ENCODE measurements at places on chromosomes 6 and 20.

DNA sequence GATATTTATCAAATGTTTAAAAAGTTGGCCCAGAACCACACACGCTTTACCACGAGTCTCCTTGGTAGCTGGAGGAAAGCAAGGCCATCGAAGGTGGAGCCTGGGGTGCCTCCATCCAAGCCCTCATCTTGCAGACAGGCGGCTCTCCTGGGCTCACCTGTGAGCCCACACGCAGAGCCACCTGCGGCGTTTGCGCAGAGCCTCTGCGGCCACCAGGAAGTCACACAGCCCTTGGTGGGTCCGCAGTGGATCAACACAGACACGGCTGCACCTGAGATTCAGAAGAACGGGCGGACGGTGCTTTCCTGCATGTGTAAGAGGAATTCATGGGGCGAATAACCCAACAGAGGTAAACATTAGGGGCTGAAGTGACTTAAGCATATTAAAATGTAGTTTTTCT is 24.5 kb upstream of the SMOC2 start:
- DNase-seq, result no peak
- H3K36me3 ChIP-seq, result no peaks in the 10 kb centered on the region
- H3K27me3 ChIP-seq, result no peaks in the 10 kb centered on the region
- no peaks in the 10 kb centered on the region for H3K4me1 ChIP-seq

GRCh38 chr20:44624152-44624551 is 27.3 kb downstream of the ADA start:
- no peaks in the 10 kb centered on the region for H3K4me1 ChIP-seq
- no peaks in the 10 kb centered on the region for H3K36me3 ChIP-seq
- H3K4me3 ChIP-seq, result no peak overlapping the region
- H3K27ac ChIP-seq, result no peak overlapping the region

DNA sequence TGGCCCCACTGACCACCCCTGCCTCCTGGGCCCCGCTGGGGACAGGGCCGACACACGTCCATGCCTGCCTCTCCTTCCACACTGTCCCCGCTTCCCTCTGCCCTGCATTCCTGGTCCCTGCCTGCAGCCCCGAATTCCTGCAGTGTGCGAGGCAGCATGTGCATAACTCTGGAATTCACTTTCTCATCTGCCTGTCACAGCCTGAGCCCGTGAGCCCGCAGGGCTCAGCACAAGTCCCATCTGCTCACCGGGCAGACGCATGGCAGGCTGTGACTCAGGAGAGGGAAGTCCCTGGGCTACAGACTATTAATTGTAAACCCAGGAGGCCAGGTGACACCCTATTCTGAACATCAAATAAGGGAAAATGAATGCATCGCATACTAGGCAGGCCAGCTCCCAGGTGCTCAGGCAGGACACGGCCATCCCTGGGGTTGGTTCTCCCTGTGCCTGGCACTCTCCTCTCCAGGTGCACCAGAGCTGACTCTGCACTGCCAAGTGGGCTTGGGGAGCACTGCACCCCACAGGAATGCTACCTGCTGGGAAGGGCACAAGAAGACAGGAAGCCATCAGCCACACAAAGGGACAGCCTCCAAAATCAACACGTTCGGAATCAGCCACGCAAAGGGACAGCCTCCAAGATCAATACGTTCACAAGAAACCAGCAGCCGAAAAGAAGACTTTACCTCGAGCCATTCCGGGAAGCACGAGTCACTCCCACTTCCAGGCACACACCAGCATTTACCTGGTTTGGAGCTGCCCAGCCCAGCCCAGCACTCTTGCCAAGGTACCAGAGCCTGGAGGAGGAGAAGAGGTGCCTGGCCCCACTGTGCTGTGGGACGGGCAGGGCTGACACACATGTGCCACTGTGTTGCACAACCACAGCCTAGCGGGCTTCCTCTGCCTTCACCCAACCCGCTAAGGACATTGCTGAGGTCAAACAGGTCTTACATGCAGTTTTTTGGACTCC is 65.9 kb downstream of the DLL1 start:
- H3K4me1 ChIP-seq, result no peaks in the 10 kb centered on the region
- no peak overlapping the region for H3K27ac ChIP-seq
- no peak for DNase-seq
- no peaks in the 10 kb centered on the region for H3K36me3 ChIP-seq
- no peak overlapping the region for H3K4me3 ChIP-seq

DNA sequence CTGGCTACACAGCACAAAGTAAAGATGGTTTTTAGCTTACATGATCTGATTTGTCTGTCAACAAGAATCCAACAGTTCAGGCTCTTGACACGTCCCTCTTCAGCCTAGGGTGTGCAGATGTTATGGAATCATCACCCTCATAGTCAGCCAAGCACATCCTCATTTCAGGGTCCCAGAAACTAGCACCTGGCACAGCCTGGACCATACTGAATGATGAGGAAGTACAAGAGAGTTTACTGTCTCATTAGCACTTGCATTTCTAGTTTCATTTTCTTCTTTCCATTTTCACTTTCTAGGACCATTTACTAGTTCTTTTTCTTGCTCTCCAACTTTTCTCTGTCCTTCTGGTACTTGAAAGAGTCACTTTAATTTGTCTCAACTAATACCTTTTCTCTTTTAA is 6.5 kb downstream of the RIPOR2 start:
- H3K36me3 ChIP-seq, result no peaks in the 10 kb centered on the region
- no peaks in the 10 kb centered on the region for H3K27me3 ChIP-seq
- no peak overlapping the region for H3K27ac ChIP-seq
- DNase-seq, result no peak
- H3K4me3 ChIP-seq, result no peak overlapping the region

DNA sequence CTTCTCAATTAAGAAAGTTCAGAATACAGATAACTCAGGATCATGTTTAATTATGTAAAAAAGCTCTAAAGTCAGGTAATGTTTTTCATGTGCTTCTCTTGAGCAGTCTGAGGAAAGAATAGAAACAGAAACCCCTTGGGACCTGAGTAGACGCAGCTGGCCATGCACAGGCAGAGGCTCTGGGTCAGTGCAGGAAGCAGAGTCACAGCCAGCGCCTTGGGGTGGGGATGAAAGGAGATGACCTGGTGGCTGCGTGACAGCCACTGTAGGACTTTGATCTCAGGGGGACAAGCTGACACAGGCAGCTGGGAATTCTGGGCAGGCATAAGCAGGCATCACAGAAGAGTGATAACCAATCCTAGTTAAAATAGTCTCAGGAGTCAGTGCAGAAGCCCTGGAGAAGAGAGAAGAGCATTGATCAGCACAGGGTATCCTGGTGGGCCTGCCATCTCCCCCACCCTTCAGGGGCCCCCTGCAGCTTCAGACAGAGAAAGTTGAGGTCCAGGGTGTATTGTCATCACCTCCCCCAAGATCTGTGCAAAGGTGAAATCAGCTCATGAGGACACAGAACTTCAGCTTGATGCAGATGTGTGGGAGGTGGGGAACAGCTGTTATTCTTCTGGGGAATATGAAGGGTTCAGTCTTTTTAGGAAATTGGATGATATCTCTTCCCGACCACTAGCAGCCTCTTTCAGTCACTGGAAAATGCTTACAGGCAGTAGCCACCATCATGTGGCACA is 6.4 kb downstream of the HLA-DQB1 start:
- H3K4me3 ChIP-seq, result no peak overlapping the region
- no peaks in the 10 kb centered on the region for H3K4me1 ChIP-seq

- no peaks in the 10 kb centered on the region for H3K36me3 ChIP-seq
- H3K27ac ChIP-seq, result no peak overlapping the region
- no peak overlapping the region for H3K4me3 ChIP-seq
- H3K4me1 ChIP-seq, result peaks cover 5% of the 10 kb centered on the region
These were observed 493.9 kb upstream of the SOX4 start for GRCh38 chr6:21099338-21100314.

DNA sequence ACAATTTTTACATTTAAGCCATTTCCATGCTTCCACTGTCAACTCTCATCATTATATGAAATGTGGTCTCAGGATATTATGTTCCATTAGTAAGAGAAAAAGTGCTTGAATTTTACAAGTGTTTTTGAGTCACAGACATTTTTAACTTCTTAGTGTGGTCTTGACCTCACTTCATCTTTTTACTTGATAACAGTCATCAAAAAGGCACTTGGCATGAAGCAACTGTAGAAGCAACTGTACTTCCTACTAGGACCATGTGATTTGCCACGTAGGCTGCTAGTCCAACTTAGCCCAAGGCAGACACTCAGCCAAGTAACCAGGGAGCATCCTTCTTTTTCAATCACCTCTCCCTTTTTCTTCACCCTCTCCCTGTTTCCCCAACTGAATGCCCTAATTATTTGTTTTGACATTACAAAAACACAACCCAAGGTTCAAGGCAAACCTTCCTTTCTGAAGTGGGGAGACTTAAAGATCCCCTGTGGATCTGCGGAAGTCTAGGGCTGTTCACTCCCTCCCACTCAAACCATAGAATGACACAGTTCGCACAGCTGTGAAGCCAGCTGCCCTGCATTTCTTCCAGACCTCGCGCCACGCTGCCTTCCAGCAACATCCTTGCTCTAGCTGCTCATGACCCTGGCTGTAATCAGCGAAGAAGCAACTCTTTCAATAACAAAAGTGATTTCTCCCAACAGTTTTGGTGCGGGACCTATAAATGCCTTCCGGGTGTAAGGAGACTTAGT is 45.0 kb downstream of the PHACTR1 start:
- H3K27me3 ChIP-seq, result no peaks in the 10 kb centered on the region
- no peak overlapping the region for H3K27ac ChIP-seq
- H3K4me1 ChIP-seq, result no peaks in the 10 kb centered on the region
- no peak for DNase-seq

DNA sequence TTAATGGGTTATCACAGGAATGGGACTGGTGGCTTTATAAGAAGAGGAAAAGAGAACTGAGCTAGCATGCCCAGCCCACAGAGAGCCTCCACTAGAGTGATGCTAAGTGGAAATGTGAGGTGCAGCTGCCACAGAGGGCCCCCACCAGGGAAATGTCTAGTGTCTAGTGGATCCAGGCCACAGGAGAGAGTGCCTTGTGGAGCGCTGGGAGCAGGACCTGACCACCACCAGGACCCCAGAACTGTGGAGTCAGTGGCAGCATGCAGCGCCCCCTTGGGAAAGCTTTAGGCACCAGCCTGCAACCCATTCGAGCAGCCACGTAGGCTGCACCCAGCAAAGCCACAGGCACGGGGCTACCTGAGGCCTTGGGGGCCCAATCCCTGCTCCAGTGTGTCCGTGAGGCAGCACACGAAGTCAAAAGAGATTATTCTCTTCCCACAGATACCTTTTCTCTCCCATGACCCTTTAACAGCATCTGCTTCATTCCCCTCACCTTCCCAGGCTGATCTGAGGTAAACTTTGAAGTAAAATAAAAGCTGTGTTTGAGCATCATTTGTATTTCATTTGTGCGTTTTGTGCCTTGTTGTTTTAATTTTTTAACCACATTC is 4.4 kb downstream of the HLA-E start:
- H3K27me3 ChIP-seq, result no peaks in the 10 kb centered on the region
- H3K4me1 ChIP-seq, result peaks cover 3% of the 10 kb centered on the region
- H3K27ac ChIP-seq, result no peak overlapping the region
- no peak overlapping the region for H3K4me3 ChIP-seq
- no peak for DNase-seq

DNA sequence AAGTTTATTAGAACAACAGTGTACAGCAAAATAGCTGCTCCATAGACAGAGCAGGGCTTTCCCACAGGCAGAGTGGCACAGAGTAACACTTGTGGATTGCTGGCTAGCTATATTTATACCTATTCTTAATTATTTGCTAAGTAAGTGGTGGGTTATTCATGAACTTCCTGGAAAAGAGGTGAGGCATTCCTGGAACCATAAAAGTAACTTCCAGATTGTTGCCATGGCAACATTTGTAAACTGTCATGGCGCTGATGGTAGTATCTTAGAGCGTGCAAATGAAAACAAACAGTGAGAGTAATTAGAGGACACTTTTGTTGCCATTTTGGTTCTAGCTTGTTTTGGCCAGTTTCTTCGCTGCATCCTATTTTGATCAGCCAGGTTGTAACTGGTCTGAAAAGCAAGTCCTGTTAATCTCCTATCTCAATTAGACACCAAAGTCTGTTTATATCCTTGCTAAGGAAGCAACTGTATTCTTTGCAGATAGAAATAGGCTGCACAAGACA is 23.9 kb downstream of the DEFB114 start:
- H3K4me1 ChIP-seq, result no peaks in the 10 kb centered on the region
- DNase-seq, result no peak

DNA sequence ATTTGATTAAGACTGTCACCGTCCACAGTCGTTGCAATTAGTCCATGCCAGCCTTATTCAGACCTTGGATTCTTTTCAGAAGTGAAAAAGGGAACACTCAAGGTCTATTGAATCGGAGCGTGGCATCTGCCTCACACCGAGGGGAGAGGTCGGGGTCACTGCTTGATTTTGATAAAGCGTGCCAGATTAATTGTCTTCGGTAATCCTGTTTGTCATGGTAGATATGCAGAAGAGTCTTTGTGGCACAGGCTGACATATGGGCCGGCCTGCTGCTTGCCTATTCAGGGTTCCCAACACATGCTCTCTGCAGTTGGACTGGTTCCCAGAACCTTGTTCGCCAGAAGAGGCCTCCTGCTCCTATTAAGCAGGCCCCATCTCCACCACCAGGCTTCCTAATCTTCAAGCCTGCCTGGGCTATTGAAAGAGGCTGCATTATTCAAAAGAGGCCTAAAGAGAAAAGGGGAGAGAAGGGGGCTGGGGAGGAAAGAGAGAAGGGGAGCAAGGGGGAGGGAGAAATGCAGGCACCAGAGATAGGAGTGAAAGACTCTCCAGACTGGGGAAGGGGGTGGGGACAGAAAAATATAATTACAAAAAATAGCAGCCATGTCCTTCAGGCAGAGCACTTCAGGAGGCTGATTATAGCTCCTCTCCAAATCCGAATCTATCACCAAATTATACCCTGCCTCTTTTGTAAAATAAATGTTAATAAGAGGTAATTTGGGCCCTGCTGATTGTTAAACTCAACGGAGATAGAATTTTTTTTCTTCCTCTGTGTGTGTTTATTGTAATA is 611.3 kb downstream of the HDGFL1 start:
- H3K36me3 ChIP-seq, result no peaks in the 10 kb centered on the region
- H3K27ac ChIP-seq, result no peak overlapping the region
- H3K4me1 ChIP-seq, result 0 out of 2 replicates have a peak, but pooled peaks cover 2% of the 10 kb centered on the region
- H3K4me3 ChIP-seq, result no peak overlapping the region
- no peak for DNase-seq

DNA sequence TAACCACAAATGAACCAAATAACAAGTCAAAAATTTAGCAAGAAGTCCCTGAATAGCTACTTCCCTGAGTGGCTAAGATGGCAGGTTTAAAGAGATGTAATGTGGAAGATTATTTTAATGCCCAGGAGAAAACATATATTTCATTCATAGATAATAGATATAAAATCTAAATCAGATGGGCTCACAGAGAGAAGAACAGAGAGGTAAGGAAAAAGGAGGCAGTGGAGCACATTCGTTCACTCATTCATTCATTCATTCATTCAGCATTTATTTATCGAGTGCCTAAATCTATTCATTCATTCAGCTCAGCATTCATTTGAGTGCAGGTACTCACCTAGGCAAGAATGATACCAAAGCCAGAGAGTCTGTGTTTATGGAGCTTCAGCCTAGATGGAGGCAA is 32.1 kb upstream of the IYD start:
- no peak overlapping the region for H3K27ac ChIP-seq
- no peaks in the 10 kb centered on the region for H3K27me3 ChIP-seq
- no peak for DNase-seq
- no peak overlapping the region for H3K4me3 ChIP-seq

- no peaks in the 10 kb centered on the region for H3K4me1 ChIP-seq
- no peaks in the 10 kb centered on the region for H3K27me3 ChIP-seq
- DNase-seq, result no peak
- H3K4me3 ChIP-seq, result no peak overlapping the region
- no peaks in the 10 kb centered on the region for H3K36me3 ChIP-seq
- H3K27ac ChIP-seq, result no peak overlapping the region
These were observed 87.5 kb downstream of the PREX1 start for GRCh38 chr20:48740292-48740649.

GRCh38 chr6:167779129-167779992 is 47.4 kb upstream of the AFDN start:
- no peaks in the 10 kb centered on the region for H3K36me3 ChIP-seq
- no peaks in the 10 kb centered on the region for H3K27me3 ChIP-seq
- no peak for DNase-seq
- H3K27ac ChIP-seq, result no peak overlapping the region
- H3K4me3 ChIP-seq, result no peak overlapping the region
- H3K4me1 ChIP-seq, result no peaks in the 10 kb centered on the region
